ENCODE measurements at places on chromosomes 7 and 10.

DNA sequence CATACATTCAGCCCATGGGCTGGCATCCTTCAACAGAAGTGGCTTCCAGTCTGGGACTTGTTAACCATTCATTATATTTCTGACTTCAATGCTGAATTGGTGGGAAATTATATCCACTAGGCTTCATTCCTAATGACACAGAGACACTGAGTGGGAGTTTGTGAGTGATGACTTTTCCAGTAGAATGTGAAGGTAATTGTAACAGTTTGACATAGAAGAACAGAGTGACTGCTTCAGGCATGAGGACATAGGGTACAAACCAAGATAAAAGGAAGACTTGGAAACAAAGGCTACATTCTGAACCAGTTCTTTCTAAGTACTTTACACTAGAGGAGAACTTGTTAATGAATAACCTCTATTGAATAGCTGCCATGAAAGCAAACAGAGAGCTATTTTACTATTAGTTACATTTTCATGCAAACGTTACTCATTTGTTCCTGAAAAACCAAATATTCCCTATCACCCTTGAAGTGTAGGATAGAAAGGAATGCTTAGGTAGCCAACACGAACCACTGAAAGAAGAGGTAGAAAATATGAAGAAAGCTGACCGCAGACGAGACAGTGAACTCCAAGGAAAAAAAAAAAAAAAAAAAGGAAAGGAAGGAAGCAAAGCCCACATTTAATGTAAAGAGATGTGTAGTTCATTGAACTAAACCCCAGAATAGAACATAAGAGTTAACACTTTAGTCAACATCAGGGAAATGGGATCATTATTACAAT is 237.0 kb upstream of the SEMA3C start:
- peak; percentile 44 for DNase-seq

DNA sequence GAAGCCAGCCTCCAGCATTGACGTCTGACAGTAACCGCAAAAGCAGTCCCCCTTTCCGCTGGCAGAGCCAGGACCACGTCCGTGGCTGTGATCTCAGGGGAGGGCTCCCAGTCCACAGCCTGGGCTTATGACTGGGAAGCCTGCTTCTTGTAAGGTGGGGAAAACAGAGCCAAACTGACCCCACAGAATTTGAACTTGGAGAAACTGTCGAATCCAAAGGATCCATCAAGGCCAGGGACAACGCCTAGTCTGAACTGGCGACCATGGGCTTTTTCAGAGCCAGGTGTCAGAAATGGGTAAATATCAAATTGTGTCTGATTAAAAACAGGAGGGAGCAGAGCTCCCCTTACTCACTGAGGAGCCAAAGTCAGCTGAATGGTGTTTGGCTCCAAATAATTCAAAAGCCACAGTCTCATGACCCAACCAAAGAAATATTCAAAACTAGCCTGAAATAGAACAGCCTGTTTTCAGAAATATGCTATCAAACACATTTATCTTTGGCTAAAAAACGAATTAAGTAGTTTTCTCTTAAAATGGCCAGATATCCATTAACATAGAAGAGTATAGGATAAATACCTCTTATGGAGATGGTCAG is 751.4 kb upstream of the GALNT17 start:
- DNase-seq = no peak

DNA sequence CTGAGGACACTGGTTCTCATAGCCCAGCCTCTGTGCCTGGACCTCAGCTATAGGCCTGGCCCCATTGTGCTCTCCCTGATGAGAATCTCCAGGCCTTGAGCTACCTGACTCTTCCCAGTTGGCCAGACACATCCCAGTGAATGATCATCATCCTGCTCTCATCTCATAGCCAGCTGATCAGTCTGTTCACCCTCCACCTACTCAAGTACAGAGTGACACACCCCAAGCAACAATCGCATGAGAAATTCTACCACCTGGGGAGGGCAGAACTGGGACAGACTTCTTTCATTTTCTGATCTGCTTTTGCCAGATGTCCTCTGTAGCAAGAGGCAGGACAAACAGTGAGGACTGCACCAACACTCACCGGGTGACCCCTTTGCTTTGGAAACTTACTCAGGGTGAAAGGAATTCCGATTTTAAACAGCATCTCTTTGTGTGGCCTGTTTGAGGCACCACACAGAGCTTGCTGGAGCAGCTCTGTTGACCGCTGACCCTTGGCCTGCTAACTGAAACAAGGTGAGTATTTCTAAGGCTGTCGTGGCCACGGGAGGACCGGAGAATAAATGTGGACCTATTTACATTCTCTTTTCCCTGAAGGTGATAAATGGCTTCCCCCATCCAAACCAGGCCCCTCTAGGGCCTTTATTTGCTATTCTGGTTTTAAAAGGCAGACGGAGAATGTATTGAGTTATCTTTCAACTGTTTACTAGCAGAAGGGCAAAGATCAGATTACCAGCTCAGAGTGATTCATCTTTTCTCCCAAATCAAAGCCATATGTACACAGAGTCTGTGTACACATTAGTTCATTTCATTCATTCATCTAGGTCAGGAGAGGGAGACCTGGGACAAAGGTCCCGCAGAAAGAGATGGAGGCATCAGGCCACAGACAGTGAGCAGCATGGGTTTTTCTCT is 181.4 kb upstream of the TNS3 start:
- no peak for DNase-seq

GRCh38 chr10:77835669-77836086 is 90.9 kb downstream of the DLG5 start:
- DNase-seq = no peak
